ENCODE measurements at places on chromosomes 5 and 9. TPM values are rescaled to one million over a fixed set of nuclear protein-coding genes. Genes with fewer than 3 reads are reported as not detected.

C1QTNF3 gene
- total RNA-seq: 2.3 TPM

DMRT2 gene
- total RNA-seq: 21.1 TPM

WWC1 gene
- 4.7 TPM for total RNA-seq

APBA1 gene
- not detected for total RNA-seq

CCNI2 gene
- total RNA-seq: 0.19 TPM

PLEKHG4B gene
- 0.83 TPM for total RNA-seq

SUSD3 gene
- total RNA-seq: 0.72 TPM

GLRA1 gene
- not detected for total RNA-seq
